ENCODE measurements at places on chromosomes 2 and 18. TPM values are rescaled to one million over a fixed set of nuclear protein-coding genes. Genes with fewer than 3 reads are reported as not detected.

Gene ANTXR1
- 0.09 TPM for total RNA-seq

Gene HNMT
- total RNA-seq = 0.57 TPM

Gene LYG2
- not detected for total RNA-seq

Gene FAM124B
- 0.34 TPM for total RNA-seq
